Effector memory CD4-positive, alpha-beta T cell (primary cell): ENCODE measurements at places on chromosomes 3 and 15.

GRCh38 chr3:121566773-121567172 lies 976 bp upstream of the ARGFX start:
- no peaks in the 10 kb centered on the region for H3K27me3 ChIP-seq
- H3K4me1 ChIP-seq = no peaks in the 10 kb centered on the region
- no peak overlapping the region for H3K4me3 ChIP-seq
- H3K36me3 ChIP-seq = no peaks in the 10 kb centered on the region

GRCh38 chr15:90478846-90479481 lies 50.8 kb upstream of the CRTC3 start:
- no peak for DNase-seq
- H3K4me1 ChIP-seq = peaks cover 15% of the 10 kb centered on the region
- no peak overlapping the region for H3K27ac ChIP-seq
- H3K4me3 ChIP-seq = no peak overlapping the region
- H3K36me3 ChIP-seq = peaks cover 63% of the 10 kb centered on the region
- no peaks in the 10 kb centered on the region for H3K27me3 ChIP-seq

DNA sequence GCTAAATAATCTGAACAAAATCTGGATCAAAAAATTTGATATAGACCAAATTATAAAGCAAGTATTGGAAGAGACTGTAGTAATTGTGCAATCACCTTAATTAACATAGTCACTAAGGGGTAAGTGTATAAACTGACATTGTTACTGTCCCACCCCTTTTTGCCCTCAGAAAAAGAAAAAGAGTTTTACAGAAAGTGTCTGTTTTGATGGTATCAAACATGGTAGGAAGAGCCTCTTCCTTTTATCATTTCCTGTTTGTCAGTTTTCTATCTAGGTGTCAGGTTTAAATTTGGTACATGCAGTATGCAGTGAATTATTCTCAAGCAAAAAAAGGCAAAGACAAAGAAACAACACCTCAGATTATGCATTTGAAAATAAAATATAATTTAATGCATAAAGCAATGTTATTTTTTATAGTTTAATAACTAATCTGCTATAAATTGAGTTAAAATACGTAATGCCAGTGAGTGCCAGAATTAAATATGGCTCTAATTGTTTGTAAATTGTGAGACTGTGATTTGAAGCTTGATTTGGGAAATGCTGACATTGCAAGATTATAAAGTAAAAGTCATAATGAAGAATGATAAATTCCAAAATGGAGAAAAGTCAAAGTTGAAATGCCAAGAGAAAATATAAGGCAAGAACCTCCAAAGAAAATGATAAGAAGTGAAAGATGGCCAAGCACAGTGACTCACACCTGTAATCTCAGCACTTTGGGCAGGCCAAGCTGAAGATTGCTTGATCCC lies 30.3 kb upstream of the CMC1 start:
- H3K4me1 ChIP-seq = peaks cover 4% of the 10 kb centered on the region
- H3K27ac ChIP-seq = no peak overlapping the region
- H3K27me3 ChIP-seq = no peaks in the 10 kb centered on the region
- H3K36me3 ChIP-seq = no peaks in the 10 kb centered on the region
- no peak overlapping the region for H3K4me3 ChIP-seq

DNA sequence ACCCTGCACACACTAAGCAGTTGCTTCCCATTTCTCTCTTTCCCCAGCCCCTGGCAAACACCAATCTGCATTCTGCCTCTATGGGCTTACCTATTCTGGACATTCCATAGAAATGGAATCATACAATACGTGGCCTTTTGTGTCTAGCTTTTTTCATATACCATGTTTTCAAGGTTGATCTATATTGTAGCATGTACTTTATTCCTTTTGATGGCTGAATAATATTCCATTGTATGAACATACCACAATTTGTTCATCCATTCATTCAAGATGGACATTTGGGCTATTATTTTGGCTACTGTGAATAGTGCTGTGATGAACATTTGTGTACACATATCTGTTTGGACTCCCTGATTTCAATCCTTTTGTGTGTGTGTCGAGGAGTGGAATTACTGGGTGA lies 18.1 kb upstream of the ADAMTS9 start:
- no peak overlapping the region for H3K27ac ChIP-seq
- no peaks in the 10 kb centered on the region for H3K4me1 ChIP-seq
- H3K27me3 ChIP-seq = no peaks in the 10 kb centered on the region
- H3K4me3 ChIP-seq = no peak overlapping the region
- no peak for DNase-seq

GRCh38 chr3:127180859-127181258 lies 12.1 kb upstream of the PRR23E start:
- no peak overlapping the region for H3K27ac ChIP-seq
- H3K36me3 ChIP-seq = no peaks in the 10 kb centered on the region
- H3K4me3 ChIP-seq = no peak overlapping the region
- H3K4me1 ChIP-seq = no peaks in the 10 kb centered on the region
